Left renal pelvis (tissue), 4 donors: ENCODE measurements at places on chromosomes 3 and 15. TPM values are rescaled to one million over a fixed set of nuclear protein-coding genes. Genes with fewer than 3 reads are reported as not detected.

CHST14 gene
- 56.7 TPM for polyA plus RNA-seq

MME gene
- 433 TPM for polyA plus RNA-seq

TM4SF18 gene
- 27.0 TPM for polyA plus RNA-seq

PDZRN3 gene
- 56.4 TPM for polyA plus RNA-seq

CYP1A1 gene
- not detected for polyA plus RNA-seq

ALDH1A2 gene
- polyA plus RNA-seq, result 281 TPM

MESP1 gene
- polyA plus RNA-seq, result 1.3 TPM

SH2D7 gene
- polyA plus RNA-seq, result 0.80 TPM

GUCA1C gene
- polyA plus RNA-seq, result not detected

MYO5A gene
- polyA plus RNA-seq, result 7.2 TPM

THAP10 gene
- 7.4 TPM for polyA plus RNA-seq

C3orf49 gene
- polyA plus RNA-seq, result 0.55 TPM

OR5H6 gene
- not detected for polyA plus RNA-seq

PDCD10 gene
- 66.4 TPM for polyA plus RNA-seq

ZNF385D gene
- 15.6 TPM for polyA plus RNA-seq

OCA2 gene
- polyA plus RNA-seq, result 9.8 TPM

IMPG2 gene
- 0.70 TPM for polyA plus RNA-seq

ANKRD34C gene
- 0.04 TPM for polyA plus RNA-seq

BSN gene
- 1.6 TPM for polyA plus RNA-seq

LSAMP gene
- 13.3 TPM for polyA plus RNA-seq

SEMA7A gene
- 6.8 TPM for polyA plus RNA-seq

ZMYND10 gene
- polyA plus RNA-seq, result 4.1 TPM

DBR1 gene
- 22.7 TPM for polyA plus RNA-seq

NANOGP8 gene
- 0.35 TPM for polyA plus RNA-seq

IL17RB gene
- 8.4 TPM for polyA plus RNA-seq

NOX5 gene
- 1.3 TPM for polyA plus RNA-seq

TRANK1 gene
- 17.2 TPM for polyA plus RNA-seq

IGSF11 gene
- 4.2 TPM for polyA plus RNA-seq

COL8A1 gene
- polyA plus RNA-seq, result 8.6 TPM

EIF1B gene
- polyA plus RNA-seq, result 139 TPM

ARNT2 gene
- polyA plus RNA-seq, result 26.7 TPM

SEMA3B gene
- polyA plus RNA-seq, result 96.9 TPM

LMAN1L gene
- not detected for polyA plus RNA-seq

FBXO40 gene
- not detected for polyA plus RNA-seq

GOLGA6L6 gene
- not detected for polyA plus RNA-seq

TMEM108 gene
- 3.6 TPM for polyA plus RNA-seq

GOLGA6A gene
- polyA plus RNA-seq, result 0.66 TPM

TATDN2 gene
- polyA plus RNA-seq, result 29.5 TPM

PRR20G gene
- not detected for polyA plus RNA-seq

TCF12 gene
- 313 TPM for polyA plus RNA-seq

MLF1 gene
- 64.8 TPM for polyA plus RNA-seq

SCG3 gene
- 0.37 TPM for polyA plus RNA-seq

RBP2 gene
- polyA plus RNA-seq, result 0.96 TPM

CX3CR1 gene
- 6.1 TPM for polyA plus RNA-seq

CLRN1 gene
- not detected for polyA plus RNA-seq

OXSR1 gene
- polyA plus RNA-seq, result 48.2 TPM

SERP1 gene
- 138 TPM for polyA plus RNA-seq

SYNPR gene
- polyA plus RNA-seq, result 0.06 TPM

CEMIP gene
- 5.0 TPM for polyA plus RNA-seq

ATP13A5 gene
- not detected for polyA plus RNA-seq

GOLGA8S gene
- 1.5 TPM for polyA plus RNA-seq
